BE2C (cell line): ENCODE measurements at places on chromosomes 6 and 20.

GRCh38 chr6:33577106-33577535 is 3.0 kb downstream of the BAK1 start:
- no peak for DNase-seq

DNA sequence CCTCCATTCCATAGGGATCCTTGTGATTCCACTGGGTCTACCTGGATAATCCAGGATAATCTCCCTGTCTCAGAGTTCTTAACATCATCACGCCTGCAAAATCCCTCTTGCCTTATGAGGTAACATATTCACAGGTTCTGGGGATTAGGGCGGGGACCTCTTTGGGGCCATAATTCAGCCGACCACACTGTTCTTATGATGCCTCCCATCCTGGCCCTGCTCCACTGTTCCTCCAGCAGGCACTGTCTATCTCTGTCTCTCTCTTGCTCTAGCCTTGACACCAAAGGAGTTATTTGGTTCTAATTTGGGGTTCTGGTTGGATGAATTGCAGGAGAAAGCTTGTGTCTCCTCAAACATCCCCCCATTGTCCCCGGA is 168.1 kb downstream of the NFATC2 start:
- DNase-seq: no peak

- no peak for DNase-seq
Observed at GRCh38 chr20:37882961-37883712, 19.8 kb upstream of the VSTM2L start.

DNA sequence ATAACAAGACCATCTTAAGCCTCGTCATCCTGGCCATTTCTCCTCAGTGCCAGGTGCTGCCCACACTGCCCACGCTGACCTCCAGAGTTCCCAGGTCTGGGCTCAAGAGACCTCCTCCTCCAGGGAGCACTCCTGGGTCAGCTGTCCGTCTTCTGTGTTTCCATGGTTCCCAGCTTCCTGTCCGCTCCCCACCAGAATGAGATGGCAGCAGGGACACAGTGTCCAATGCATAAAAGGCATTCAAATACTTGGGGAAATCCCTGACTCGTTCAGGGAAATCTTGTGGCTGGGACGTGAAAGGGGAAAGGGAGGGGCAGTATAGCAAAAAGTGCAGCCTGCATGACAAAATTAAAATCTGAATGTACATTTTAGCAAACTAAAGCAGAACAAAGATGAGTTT is 54.3 kb downstream of the SLC23A2 start:
- DNase-seq: no peak

- no peak for DNase-seq
Observed at GRCh38 chr6:38051819-38052434, 232.4 kb downstream of the ZFAND3 start.

DNA sequence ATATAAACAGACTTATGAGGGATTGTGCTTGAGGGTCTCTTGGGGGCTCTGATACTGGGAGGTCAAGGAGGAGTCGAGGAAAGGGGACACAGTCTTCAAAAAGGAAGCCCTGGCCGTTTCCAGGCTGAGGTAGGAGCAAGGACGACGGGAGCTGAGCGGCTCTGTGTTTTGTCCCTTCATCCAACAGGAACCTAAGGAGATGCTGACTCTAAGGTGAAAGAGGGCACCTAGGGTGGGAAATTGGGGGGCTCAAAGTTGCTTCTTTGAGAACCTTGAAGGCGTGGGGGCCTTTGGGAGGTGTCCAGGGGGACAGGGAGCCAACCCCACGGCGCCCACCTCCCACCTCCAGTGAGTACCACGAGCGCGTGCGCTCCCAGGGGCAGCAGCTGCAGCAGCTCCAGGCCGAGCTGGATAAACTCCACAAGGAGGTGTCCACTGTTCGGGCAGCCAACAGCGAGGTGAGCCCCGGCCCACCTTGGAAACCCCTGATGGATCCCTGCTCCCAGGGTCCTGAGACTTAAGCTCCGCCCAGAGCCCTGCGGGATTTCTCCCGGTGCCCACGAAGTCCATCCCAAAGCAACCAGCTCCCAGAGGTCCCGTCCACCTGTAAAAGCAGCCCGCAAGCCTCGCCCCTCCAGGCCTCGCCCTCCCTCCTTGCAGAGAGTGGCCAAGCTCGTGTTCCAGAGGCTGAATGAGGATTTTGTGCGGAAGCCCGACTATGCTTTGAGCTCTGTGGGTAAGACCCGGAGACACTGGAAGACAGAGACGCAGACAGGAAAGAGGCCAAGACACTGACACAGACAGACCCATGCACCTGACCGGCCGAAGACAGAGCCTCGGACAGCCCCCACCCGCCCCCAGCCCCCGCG is 2.9 kb downstream of the SPAG4 start:
- DNase-seq: peak; percentile 31

GRCh38 chr20:38132910-38133501 is 32.1 kb downstream of the TGM2 start:
- no peak for DNase-seq

GRCh38 chr6:125717120-125717731 is 32.2 kb upstream of the HEY2 start:
- no peak for DNase-seq

DNA sequence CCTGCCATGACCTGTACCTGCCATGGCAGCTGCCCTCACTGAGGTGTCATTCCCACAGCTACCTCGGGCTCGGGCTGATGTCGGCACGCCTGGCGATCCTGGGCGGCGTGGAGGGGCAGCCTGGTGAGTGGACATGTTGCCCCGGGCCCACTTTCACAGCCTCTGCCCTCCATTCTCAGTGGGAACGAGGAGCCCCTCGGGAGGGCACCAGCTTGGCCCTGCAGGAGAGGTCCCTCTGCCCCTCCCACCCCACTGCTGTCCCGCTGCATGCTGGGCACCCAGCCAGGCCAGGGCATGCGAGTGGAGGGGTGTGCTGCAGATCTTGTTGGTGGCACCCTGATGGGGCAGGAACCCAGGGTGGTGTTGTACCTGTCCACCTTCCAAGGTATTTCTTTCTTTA is 23.0 kb downstream of the ENTPD6 start:
- DNase-seq: no peak

GRCh38 chr6:92047152-92047850 is 1372.1 kb downstream of the EPHA7 start:
- DNase-seq: no peak

DNA sequence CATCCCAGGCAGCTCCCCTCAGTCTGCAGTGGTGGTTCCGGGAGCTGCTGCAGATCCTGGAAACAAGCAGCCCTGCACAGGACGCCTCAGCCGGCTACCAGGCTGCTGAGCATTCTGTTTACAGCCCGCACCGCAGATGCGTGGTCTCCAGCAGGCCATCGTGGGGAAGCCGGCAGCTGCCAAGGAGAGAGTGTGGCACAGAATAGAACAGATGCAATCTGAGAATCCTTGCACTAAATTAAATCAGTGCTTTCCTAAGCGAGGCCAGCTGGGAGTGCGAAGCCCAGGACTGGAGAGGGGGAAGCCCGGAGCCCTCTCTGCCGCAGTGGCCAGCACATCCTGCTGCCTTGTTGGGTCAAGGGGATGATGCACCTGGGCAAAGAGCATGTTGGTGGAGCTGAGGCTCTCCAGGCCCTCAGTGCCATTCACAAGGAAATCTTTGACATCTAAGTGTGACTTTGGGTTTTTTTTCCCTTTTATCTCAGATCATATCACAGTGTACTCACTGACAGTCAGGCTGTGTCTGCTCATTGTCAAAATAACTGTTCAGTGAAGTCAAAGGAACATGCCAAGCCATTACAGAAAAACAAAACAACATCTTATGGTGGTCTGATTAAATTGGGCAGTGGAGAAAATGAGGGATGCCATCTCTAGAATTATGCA is 118.1 kb downstream of the SYNDIG1 start:
- DNase-seq: peak; percentile 90

- no peak for DNase-seq
Observed at GRCh38 chr6:42147138-42147562, 4.7 kb upstream of the C6orf132 start.

GRCh38 chr6:139443231-139444112 is 69.0 kb upstream of the CITED2 start:
- no peak for DNase-seq

DNA sequence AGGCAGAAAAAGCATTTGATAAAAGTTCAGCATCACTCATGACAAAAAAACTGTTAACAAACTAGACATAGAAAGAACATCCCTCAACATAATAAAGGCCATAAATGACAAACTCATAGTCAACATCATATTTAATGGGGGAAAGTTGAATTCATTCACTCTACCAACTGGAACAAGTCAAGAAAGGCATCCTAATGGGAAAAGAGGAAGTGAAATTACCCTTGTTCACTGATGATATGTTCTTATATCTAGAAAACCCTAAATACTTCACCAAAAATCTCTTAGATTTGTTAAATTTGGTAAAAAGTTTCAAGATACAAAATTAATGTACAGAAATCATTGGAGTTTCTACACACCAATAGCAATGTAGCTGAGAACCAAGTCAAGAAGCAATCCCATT is 48.9 kb downstream of the GGTLC1 start:
- DNase-seq: no peak

DNA sequence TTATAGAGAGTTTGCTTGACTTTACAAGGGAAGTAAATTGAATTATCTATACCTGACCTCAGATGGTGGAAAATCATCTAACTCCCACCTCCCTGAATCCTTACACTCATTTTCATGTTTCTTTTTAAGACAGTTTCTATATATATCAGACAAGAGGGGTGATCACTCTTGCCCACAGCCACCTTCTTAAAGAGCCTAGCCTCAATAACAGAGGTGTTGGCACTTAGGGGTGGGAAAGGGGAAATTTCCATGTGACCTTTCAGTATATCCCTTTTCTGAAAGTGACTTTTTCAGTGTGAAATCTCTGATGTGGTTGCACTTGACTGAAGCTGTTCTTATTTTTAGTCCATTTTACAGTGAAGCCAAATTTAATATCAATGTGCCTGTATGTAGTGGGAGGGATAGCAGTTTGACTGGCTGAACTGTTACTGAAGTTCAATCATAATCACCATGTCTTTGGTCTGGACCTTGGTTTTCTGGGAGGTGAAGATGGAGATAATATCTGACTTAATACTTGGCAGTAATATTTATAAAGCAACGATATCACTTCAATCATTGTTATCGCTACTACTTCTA is 141.3 kb downstream of the MAP3K7 start:
- DNase-seq: no peak

DNA sequence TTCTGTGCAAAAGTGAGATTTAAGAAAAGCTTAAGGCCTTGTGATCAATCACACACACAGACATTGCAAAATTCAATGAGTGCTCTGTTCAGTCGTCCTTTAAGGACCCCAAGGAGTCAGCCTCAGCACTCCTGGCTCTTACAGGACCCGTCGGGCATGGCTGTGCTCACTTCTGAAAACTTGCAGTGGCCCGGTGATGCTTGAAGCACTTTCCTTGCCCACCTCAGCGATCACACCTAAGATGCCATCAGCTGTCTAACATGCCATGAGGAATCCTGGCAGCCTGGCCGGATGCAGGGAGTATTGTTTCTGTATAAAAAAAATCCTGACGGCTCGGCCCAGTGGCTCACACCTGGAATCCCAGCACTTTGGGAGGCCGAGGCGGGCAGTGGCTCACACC is 101.4 kb upstream of the LAMP5 start:
- no peak for DNase-seq

GRCh38 chr6:74805916-74806696 is 399.7 kb downstream of the COL12A1 start:
- no peak for DNase-seq

- no peak for DNase-seq
Observed at GRCh38 chr6:78614961-78615360, 252.4 kb upstream of the IRAK1BP1 start.

GRCh38 chr20:61500791-61501321 is 248.8 kb downstream of the CDH4 start:
- no peak for DNase-seq

GRCh38 chr20:1061484-1062221 is 56.7 kb upstream of the PSMF1 start:
- DNase-seq: no peak

DNA sequence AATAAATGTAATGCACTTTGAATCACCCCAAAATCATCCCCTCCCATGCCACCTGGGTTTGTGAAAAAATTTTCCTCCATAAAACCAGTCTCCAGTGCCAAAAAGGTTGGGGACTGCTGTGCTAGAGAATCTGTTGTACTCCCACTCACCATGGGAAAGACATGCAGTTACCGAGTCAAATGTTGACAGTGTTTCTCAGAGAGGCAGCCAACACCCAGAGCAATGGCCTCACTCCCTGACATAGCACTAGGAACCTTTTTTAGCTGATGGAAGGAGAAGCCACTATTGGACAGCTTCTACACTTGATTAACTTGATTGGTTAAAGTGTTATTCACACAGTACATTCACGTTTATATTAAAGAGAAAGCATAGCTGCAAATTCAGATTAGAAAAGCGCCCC is 59.8 kb upstream of the MANEA start:
- DNase-seq: no peak

DNA sequence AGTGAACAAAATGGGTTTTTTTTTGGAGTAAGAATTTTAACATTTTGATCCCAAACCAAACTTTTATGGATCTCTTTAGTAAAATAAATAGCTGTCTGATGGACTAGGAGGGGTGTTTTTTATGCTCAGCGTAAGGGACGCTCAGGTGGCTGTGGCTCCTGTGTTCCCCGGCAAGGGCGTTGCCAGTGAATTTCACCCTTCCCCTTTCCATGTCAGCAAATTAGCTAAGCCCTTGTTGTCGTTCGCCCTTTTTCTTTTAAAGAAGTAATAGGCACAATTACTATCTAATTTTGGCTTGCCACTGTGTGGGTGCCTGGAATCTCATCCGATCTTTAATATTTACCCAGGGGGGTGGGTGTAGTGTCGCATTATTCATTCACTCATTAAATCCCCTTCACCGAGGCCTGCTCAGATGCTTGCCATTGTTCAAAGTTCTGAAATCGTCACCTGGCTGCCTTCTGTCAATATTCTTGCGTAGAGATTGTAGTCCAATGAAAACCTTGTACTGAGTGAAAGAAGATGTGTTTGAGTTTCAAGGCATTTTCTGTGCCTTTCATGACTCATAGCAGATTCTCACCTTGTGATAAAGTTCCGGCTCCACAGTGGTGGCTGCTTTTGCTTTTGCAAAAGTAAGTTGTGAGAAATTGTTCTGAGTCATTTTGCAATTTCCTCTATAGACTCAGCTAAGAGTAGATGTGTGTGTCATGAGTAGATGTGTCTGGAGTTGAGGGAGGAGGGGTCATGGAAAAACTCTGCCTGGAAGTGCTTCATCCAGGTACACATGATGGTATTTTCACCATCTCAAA is 40.0 kb upstream of the CLDN20 start:
- no peak for DNase-seq

DNA sequence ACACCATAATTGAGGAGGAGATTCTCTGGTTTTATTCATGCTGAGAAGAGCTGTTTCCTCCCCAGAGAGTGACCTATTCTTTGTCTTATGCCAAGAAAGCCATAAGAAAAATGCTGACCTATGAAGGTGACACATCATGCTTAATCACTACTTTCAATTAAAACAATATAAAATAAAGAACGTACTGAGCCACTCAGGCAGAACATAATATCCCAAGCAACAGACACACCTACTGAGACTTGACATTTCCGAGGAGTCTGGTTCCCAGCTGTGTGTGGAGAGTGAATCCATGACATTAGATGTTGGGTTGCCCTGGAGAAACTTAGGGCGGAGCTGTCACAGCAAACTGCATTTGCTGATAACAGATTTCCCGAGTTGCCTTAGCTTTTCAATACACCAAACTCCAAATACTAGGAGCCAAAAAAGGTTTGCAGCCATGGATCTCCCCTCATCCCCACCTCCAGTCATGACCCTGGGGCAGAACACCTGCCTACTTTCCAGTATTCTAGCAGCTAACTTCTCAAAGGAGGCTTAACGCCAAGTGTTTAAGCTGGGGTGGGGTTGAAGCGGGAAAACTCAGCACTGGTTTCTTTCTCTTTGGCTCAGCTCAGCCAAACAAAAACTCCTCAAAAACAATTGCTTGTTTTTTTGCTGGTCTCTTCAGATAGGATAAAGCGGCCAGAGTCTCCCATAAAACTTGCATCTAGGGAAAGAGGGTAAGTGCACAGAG is 92.2 kb downstream of the BACH2 start:
- DNase-seq: no peak
